ENCODE measurements at places on chromosomes 13 and 19. TPM values are rescaled to one million over a fixed set of nuclear protein-coding genes. Genes with fewer than 3 reads are reported as not detected.

CCDC70 gene
- total RNA-seq: not detected

ZSCAN4 gene
- not detected for total RNA-seq

YIPF2 gene
- total RNA-seq: 19.9 TPM

GRCh38 chr13:112634102-112634501, 46.1 kb upstream of the TUBGCP3 start:
- no peak for DNase-seq

DNA sequence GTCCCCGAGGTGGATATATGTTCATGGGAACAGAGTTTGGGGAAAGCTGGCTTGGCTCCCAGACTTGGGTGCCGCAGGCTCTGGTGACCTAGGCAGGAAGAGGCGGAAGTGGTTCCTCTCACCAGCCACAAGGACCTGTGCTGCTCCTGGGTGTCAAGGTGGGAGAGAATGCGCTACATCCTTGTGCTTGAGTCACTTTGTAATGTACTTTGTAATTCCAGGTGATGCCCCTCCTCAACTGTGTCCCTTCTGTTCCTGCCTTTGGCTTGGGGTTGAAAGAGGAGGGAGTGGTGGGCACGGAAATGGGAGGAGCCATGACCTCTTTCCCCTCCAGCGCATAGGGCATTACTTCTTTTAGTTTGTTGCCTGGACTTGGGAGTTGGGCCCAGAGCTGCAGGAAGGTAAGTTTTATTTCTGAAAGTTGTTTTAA, 10.9 kb downstream of the GARRE1 start:
- DNase-seq: no peak

DNA sequence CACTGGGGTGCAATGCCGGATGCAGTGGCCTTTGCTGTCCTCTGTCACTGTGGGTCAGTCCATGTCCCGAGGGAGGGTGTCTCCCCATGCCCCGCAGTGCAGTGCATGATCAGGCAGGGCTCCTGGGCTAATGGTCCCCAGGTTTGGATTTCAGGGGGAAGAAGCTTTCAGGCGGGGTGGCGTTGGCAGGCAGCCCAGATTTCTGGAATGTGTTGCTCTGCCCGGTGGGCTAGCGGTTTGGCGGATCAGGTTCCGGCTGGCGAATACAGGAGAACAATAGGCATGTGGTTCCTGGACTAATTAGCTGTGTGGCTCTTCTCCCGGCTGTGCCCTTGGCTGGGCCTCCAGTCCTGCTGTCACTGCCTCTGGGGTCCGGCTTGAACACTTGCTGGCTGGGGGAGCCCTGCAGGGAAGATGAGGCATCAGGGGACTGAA, 141.3 kb downstream of the FGF9 start:
- DNase-seq: no peak

DNA sequence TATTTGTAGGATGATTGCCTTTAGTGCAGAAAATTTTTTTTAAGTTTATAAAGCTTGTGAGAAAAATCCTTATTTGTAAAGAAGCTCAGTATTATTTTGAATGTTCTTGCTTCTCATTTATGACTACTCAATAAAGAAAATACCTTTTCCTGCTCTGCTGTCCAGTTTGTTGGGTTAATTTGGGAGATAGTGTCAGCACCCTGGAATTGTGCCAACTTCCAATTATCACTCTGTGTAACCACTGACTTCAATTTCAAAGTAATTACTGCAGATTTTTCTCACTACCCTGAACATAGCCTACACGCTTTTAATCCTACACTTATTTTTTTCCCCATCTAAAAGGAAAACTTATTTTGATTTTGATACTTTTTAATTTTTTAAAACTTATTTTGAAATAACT, 93.1 kb downstream of the GGACT start:
- no peak for DNase-seq

All from activated CD4-positive, alpha-beta T cell treated with anti-CD3 and anti-CD28 coated beads, Interleukin-2, amount 10 ng/mL, durations not matched to agents 7 days and 5 days (primary cell).